ENCODE measurements at places on chromosomes 4 and X.

DNA sequence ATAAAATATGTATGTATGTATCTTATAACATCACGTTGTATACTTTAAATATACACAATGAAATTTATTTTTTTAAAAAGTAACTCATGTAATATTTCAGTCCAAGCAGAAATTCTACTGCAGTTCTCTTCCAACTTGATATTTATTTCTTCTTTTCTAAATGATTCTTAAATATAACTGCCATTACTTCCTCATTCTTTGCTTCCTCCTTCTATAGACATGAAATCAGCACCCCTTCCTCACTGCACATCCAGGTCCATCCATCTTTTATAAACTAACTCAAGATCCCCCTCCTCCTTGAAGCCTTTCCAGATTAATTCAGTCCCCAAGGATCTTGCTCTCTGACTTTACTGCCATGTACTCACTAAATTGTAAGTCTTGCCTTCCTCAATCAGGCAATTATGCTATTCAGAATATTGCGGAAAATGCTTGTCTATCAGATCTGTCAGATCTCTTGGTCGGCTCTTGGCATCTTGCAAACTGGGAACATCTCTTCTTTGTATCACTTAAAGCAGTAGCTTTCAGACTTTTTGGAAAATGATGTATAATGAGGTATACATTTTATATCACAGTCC lies 3.7 kb downstream of the GPRIN3 start:
- no peak for DNase-seq

DNA sequence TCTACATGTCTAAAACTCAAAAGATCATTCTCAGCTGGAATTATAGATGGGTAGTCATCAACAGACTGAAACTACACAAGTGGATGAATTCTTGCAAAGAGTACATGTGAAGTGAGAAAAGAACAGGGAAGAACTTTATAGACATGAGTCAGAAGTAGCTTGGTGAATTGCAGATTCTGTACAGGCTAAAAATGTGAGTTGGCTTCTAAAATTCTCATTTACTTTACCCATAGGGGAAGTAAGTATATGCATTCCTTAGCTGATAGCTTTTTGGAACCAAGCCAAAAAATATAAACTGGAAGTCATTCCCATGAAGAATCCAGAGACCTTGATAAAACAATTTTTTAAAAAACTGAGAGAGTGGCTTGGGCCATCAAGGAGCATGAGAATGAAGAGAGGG lies 584.2 kb upstream of the FTHL17 start:
- DNase-seq, result no peak

GRCh38 chrX:72569786-72570185 lies 2.9 kb downstream of the HDAC8 start:
- DNase-seq, result no peak

GRCh38 chrX:69919749-69920148 lies 130.0 kb downstream of the AWAT2 start:
- DNase-seq, result no peak

DNA sequence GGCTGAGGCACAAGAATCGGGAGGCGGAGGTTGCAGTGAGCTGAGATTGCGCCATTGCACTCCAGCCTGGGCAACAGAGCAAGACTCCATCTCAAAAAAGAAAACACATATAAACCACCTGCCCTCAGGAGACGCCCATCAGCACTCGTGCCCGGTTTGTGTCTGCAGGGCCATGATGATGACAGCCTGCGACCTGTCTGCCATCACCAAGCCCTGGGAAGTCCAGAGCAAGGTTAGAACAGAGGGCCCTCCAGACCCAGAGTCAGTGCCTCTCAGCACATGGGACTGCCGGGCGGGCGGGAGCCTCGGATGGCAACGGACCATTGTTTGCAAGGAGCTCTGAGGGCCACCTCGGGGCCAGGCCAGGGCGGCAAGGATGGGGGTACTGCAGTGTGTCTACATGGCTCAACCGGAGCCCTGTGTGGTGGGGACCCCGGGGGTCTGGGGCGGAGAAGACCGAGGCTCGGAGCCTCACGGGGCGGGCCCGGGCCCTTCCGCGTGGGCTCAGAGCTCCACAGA lies 9.3 kb downstream of the ATP5ME start:
- DNase-seq, result peak; percentile 1

GRCh38 chrX:135347381-135348016 lies 38.2 kb downstream of the ETDC start:
- DNase-seq, result no peak

- DNase-seq, result no peak
These were observed 7.3 kb upstream of the SH3BP2 start for GRCh38 chr4:2785613-2786012.

GRCh38 chr4:88062843-88063242 lies 55.4 kb downstream of the PKD2 start:
- no peak for DNase-seq
